ENCODE measurements at places on chromosomes 7 and 10.

DNA sequence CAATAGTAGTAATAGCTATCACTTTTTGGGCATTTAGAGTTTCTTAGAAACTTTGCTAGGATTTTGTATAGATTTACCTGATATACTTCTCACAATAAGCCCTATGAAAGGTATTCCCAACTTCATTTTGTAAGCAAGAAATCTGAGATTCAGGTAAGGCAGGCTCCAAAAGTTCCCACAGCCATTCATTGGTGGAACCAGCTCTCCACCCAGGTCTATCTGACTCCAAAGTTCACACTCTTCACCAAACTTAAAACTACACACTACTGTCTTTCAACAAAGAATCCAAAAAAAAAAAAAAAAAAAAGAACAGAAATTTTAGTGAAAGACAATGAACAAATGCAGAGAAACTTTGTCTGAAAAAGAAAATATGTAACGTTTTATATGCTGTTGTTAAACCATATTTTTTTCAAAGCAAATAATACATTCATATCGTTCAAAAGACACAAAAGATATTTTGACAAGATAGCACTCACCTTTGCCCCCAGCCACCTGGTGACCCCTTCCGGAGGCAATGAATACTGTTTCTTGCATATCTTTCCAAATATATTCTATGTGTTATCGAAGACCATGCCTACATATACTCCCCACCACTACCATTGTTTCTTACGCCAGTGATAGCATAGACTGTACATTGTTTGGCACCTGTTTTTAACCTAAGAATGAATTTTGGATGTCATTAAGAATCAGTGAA is 108.2 kb downstream of the C1GALT1 start:
- no peak for DNase-seq

DNA sequence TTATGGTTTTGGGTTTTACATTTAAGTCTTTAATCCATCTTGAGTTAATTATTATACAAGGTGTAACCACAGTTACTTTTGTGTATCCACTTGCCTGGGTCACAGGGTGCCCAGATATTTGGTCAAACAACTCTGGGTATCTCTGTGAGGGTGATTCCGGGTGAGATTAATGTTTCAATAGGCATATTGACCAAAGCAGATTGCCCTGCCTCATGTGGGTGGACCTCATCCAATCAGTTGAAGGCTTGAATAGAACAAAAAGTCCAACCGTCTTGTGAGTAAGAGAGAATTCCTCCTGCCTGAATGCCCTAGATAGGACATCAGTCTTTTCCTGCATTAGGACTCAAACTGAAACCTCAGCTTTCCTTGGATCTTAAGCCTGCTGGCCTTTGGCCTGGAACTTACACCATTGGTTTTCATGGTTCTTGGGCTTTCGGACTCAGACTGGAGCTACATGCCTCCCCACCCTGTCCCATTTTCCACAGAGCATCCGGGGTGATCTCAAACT is 68.9 kb upstream of the ST8SIA6 start:
- DNase-seq = no peak

- no peak for DNase-seq
Observed at GRCh38 chr10:132593900-132594876, 56.6 kb downstream of the INPP5A start.

GRCh38 chr7:155670521-155670920 is 26.1 kb downstream of the RBM33 start:
- DNase-seq = no peak

DNA sequence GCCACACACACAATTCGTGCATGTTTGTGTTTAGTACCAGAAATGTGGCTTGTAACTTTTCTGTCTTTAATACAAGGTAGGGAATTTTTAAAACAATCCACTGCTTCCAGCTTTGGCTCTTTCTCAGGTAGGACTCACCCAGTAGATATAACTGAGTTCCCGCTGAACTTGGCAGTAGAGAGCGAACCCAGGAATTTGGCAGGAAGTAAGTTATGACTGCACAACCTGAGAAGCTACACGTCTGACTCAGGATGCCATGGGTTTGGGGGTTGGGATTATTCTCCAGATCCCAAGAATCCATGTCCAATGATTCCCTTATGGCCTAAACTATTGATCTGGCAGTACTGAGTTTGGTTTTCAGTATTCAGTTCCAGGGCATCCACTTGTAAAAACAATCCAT is 499.7 kb downstream of the CALN1 start:
- DNase-seq = peak; percentile 13

DNA sequence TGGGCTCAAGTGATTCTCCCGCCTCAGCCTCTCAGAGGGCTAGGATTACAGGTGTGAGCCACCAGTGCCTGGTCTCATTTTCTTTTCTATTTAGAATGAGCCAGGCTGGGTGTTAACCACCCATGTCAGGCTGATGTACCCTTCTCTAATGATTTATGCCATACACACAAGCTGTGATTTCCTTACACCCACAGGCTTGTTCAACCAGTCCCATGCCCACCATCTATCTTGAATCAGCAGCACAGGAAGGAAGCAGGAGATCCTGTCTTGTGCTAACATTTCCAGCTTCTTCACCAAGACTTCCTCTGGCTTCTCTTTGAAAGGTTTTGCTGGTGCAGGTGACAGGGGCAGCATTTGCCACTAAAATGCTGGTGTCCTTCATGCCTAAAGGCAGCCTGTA is 176.4 kb downstream of the GATA3 start:
- DNase-seq = no peak

DNA sequence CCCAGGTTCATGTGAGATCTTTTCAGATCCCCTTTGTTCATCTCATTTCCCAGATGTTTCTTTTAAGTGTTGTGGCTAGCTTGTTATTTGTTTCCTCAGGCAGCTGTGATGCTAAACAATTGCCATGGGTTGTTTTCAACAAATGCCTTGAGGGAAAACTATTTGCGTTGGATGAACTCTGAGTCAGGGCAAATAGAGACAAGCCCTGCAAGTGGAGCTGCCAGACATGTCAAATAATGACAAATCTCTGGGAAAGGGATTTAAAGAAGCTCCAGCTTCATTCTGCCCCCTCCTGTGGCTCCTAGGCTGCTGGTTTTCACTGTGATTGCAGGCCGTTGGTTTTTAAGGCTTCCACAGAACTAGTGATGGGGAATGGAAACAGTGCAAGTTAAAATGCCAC is 272.4 kb upstream of the SP8 start:
- no peak for DNase-seq

DNA sequence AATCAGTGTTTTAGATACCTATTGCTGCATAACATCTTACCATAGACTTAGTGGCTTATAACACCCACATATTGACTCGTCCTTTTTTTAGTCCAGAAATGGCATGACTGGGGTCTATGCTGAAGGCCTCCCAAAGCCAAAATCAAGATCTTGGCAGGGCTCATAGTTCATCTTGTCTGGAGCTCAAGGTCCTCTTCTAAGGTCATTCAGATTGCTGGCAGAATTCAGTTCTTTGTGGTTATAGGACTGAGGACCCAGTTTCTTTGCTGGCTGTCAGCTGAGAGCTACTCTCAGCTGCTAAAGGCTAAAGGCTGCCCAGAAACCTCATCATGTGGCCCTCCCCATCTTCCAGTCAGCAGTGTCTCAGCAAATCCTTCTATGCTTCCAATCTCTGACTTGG is 165.5 kb downstream of the FAM107B start:
- no peak for DNase-seq

GRCh38 chr7:82156168-82156567 is 287.4 kb downstream of the CACNA2D1 start:
- DNase-seq = no peak

DNA sequence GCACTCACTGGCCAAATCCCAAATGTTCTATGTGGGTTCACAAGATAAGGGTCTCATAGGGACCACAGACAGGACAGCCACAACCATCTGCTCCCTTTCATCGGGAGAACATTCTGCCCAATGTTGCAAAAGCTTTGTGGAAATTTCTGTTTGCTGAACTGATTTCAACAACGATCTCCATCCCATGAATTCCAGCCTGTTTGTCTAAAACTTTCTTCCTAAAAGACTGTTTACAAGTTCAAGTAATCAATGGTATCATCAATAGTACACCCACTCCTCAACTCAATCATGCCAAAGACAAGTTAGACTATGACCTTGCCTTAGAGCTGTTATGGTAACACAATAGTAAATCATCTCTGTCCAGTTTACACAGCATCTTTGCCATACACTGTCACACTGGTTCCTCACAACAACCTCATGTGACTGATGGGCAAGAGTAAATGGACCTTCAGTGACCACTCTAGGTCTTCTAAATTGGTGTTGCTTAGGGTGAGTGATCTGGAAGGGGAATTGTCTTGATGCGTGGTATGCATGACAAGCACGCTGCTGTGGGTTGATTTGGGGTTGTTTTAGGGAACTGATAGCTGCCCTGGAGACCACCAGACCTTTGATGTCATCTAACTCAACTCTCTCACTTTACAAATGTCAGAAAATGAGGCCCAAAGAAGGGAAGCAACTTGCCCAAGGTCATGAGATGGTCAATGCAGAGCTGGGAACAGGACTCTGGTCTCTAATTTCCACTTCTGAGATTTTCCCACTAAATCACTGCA is 95.1 kb downstream of the PPP1R3C start:
- DNase-seq = no peak

GRCh38 chr7:3960050-3960763 is 659.2 kb downstream of the SDK1 start:
- DNase-seq = no peak

- DNase-seq = no peak
Observed at GRCh38 chr10:78768041-78768835, 300.5 kb upstream of the ZMIZ1 start.

- no peak for DNase-seq
Observed at GRCh38 chr7:1566687-1567048, 3.2 kb downstream of the PSMG3 start.

- DNase-seq = peak; percentile 52
Observed at GRCh38 chr7:46881507-46882127, 700.3 kb downstream of the TNS3 start.

GRCh38 chr7:7251742-7252141 is 69.4 kb downstream of the C1GALT1 start:
- DNase-seq = no peak

DNA sequence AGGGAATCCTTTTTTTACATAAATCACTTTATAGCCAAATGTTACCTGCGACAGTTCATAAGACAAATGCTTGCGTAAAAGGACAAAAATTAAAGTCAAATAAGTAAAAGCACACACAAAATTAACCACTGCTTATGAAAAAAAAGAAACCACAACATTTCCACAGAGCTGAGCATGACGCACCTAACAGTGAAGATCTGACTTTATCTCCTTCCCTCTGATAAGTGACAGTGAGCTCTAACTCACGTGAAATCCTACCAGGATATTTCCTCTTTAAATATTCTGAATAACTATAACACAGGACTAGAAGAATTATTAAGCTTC is 225.5 kb downstream of the SFMBT2 start:
- no peak for DNase-seq

DNA sequence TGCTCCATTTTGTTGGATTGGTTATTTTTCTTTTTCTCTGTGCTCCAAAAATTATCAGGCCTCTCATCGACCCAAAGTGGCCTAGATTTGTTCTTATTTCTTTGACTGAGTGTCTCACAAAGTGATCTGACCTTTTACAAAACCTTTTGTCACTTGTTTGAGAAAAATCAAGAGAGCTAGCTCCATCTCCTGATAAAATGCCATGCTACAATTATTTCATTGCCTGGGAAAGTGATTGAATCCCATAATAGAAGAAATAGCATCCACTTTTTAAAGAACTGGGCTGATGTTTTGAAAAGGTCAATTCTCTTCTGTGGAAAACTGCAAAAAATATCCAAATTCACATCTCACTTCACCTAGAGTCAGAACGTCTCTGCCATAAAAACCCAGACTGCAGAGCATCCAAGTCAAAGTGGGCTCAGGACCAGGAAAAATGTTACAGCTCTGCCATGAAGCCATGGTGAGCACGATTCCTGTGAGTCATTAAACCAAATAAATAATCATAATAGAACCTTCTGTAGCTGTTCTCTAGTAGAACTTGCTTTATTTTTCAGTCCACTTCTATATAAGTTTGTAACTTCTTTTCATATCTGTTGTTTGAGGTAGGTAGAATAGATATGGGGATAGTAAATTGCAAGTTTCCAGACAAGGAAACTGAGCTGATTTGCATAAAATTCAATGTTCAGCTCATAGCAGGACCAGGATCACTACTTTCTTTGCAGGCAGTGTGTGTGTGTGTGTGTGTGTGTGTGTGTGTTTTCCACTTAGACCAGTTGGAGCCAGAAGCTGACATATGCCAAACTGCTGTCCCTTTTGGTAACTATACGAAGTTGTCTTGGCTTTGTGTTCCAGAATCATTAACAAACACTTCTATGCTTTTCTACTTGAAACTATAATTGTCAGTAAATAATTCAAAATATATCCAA is 632.5 kb upstream of the ANKRD30A start:
- peak; percentile 60 for DNase-seq

DNA sequence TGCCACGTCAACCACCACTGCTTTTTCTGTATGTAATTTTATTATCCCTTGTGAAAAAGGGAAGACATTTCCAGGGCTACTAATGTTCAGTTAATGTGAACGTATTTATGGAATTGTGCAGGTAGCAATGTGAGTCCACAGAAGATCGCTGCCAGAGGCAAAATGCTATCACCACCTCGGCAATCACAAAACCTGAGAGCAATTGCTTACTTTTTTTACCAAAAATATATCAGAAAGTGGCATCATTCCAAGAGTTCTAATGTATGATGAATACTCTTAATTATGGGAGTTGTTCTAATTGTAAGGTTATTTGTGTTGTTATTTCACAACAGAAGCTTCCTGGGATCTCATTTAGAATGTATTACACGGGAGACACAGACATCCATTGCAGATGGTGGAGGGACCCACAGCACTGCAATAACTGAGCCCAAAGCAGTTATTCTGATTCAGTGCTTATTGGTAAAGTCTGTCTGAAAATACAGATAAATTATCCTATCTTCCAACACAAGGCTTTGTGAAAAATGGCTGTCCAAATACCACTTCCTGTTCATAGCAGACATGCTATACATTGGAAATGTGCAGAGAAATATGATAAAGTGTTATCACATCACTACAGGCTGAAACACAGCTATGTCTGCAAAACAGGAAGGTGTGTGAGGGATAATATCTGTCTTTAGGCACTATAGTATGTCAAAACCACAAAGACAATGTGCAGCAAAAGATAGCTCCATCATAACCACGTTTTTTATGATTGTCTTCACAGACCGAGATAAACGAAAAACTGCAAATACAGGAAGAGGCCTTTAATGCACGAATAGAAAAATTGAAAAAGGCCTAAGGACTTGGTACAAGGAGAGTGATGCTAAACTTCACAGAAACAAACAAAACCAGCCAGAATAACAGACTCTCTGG is 102.7 kb downstream of the CABCOCO1 start:
- no peak for DNase-seq

DNA sequence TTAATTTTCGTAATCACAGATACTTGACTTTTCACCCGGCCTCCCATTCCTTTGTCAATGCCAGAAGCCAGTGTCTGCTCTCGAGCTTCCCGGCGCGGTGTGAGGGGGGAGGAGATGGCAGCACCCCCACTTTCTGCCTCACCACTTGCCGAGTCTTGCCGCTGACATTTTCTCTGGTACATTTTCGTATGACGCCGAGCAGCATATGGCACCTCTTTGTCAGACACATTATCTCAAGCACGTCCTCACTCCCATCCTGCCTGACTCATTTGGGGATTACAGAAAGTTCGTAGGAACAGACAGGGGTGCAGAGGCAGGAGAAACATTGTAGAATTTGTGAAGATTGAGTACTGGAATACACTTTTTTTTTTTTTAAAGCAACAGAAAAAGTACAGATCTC is 60.8 kb upstream of the SORCS3 start:
- DNase-seq = peak; percentile 30

Data from HT1080 (cell line).